ENCODE measurements at places on chromosomes 16 and 17.
A peak's percentile ranks its signal among the peaks of the same experiment; 100 is the strongest.

DNA sequence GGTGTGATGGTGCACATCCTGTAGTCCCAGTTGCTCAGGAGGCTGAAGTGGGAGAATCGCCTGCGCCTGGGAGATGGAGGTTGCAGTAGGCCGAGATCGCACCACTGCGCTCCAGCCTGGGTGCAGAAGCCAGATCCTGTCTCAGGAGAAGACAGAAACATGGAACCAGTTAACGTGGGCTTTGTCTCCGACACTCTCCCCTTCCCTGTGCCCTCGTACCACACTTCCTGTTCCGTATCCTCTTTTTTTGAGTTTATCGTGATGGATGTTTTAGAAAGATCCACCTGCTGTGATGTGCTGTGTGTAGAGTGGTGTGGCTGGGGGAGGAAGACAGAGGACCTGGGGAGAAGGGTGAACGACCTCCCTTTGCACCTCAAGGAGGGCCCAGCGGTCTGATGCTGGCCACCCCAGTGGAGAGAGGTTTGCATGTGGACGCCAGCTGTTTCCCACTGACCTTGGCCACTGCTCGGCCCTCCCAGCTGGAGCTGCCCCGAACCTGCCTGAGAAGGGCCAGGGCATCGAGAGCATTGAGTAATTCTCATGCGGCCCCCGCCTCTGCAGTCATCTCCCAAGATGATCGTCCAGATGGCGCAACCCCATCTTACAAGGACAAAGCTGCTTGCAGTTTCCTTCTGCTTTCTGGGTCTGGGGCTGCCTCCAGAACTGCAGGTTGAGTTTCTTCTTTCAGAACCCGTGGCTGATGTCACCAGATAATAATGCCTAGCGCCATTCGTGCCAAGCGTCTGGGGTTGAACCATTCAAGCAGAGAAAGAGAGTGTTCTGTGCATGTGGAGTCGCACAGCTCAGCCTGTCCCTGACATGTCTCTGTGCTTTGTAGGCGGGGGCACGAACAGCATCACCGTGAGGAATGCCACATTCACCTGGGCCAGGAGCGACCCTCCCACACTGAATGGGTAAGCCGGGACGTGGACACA, 126.3 kb downstream of the ABCC1 start:
- ATAC-seq = no peak

GRCh38 chr16:52741351-52741750, 194.4 kb upstream of the TOX3 start:
- ATAC-seq = no peak

DNA sequence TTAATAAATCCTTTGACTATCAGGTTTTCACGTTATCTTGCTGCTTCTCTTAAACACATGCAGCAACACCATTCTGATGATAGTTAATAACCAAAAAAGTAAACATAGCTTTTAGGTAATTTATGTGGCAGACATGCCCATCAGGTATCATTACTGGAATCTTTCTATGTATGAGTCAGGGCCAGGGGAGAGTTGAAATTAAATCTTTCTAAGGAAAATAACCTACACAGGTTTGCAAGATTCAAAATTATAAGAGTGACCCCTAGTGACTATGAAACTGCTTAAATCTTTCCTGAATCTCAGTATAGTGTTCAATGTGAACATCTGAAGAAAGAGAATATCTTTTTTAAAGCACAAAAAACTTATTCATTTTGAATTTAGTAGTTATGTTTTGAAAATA, 666.6 kb downstream of the CDH11 start:
- ATAC-seq = peak; percentile 88

DNA sequence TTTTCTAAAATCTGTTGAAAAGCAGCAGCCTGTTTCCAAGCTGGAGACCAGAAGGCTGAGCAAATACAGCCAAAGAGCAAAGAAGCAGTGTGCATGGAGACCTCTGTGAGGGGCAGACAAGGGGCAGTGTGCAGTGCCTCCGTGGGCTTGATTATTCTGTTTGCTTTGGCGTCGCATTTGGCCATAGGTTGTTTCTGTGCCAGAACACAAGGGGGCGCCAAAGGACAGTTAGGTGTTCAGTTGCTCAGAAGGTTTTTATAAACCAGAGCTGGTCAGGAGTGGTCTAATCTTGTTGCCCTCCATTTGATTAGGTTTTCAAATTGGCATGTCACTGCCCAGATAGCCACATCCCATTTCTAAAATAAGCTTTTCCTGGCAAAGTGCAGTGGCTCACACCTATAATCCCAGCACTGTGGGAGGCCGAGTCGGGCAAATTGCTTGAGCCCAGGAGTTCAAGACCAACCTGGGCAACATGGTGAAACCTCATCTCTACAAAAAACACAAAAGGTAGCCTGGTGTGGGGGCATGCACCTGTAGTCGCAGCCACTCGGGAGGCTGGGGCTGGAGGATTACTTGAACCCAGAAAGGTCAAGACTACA, 10.6 kb downstream of the MYH3 start:
- ATAC-seq = peak; percentile 97

DNA sequence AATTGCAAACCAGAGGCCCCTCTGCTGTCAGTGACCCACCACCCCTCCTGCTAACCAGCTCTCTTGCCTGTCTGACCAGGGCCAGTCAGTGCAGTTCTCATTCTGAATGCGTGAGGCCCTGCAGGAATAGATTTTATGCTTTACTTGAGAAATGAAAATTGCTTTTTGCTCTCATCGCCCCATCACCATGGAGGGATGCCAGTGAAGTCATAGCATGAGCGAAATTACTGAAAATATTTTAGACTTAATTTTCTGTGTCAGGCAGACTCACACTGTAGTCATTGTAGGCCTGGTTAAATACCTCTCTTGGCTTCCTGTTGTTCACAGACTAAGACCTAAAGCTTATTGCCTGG, 490.5 kb upstream of the CDH5 start:
- ATAC-seq = peak; percentile 82

GRCh38 chr17:36992701-36993100, 43.9 kb downstream of the AATF start:
- ATAC-seq = no peak

GRCh38 chr16:3094289-3095027, 4.6 kb downstream of the ZSCAN10 start:
- peak; percentile 46 for ATAC-seq

DNA sequence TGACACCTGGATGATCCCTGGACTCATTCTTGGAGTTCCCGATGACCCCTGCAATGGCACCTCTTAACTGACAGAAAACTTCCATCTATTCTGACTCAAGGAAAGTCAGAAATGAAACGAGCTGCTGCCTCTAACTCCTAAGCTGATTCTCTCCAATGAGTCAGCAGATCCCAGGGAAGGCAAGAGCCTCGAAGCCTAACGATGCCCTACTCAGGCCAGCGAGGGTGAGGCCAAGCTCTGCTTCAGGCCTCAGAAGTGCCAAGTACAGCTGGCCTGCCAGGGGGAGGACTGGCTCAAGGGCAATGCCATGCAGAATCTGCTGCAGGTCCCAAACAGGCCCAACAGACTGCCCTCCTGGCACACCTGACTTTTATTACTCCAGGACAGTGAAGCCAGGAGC, 36.3 kb downstream of the PLXDC1 start:
- ATAC-seq = peak; percentile 45

- peak; percentile 24 for ATAC-seq
These were observed 8.1 kb upstream of the KIFC3 start for GRCh38 chr16:57810197-57811031.

GRCh38 chr17:41258406-41258805, 3.2 kb downstream of the KRTAP9-9 start:
- no peak for ATAC-seq

DNA sequence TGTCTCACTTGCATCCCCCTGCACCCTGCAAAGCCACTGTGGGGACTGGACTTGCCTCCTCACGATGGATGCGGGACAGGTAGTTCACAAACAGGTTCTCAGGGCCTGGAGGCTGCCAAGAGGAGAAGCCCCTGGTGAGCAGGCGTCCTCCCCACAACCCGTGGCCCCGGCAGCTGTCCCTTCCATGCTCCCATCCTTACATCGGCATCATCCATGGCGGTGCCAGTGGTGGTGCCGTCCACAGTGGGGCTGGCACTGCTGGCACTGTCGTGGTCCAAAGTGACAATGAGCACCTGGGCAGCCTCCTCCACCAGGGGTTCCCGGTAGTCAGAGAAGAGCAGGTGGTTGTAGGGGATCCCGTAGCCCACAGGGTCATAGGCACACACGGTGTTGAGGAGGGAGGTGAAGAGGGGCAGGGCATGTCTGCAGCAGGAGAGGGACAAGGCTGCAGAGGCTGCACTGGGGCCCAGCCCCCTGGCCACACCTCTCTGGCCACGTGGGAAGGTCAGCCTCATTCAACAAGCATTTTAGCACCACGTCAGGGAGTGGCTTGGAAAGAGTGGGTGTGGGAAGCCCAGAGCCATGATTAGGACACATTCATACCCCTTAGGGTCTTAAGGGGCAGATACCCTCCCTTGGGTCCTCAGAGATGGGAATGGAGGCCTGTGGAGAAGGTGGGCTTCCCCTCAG, 12.6 kb downstream of the HID1 start:
- ATAC-seq = peak; percentile 2

DNA sequence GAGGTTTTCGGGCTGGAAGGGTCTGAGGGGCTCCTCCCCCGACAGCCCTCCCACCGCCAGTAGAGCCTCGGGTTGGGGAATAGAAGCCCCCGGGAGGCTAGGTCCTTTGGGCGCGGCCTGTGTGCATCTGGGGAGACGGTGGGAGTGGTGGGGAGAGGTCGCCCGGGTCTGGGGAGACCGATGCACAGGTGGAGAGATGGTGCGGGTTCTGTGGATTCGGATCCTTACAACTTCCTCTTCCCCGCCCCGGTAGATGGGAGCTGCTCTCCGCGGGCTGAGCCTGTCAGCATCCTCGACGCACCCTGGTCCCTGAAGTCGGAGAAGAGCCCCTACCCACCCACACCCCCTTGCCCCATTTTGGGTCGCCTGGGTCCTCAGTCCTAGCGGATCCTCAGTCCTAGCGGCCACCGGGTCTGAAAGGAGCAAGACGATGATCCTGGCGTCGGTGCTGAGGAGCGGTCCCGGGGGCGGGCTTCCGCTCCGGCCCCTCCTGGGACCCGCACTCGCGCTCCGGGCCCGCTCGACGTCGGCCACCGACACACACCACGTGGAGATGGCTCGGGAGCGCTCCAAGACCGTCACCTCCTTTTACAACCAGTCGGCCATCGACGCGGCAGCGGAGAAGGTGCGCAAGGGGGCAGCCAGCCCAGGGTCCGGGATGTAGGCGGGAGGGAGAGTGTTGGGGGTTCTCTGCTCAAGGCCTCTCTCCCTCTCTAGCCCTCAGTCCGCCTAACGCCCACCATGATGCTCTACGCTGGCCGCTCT, 790 bp downstream of the BCKDK start:
- peak; percentile 15 for ATAC-seq

- ATAC-seq = no peak
These were observed 16.4 kb downstream of the DHODH start for GRCh38 chr16:72024862-72025382.

GRCh38 chr17:74394275-74394950, 27.1 kb downstream of the GPR142 start:
- no peak for ATAC-seq

GRCh38 chr16:88764913-88765349, 20.1 kb downstream of the PIEZO1 start:
- ATAC-seq = no peak

- no peak for ATAC-seq
These were observed 8.2 kb upstream of the RSKR start for GRCh38 chr17:28622186-28622585.

DNA sequence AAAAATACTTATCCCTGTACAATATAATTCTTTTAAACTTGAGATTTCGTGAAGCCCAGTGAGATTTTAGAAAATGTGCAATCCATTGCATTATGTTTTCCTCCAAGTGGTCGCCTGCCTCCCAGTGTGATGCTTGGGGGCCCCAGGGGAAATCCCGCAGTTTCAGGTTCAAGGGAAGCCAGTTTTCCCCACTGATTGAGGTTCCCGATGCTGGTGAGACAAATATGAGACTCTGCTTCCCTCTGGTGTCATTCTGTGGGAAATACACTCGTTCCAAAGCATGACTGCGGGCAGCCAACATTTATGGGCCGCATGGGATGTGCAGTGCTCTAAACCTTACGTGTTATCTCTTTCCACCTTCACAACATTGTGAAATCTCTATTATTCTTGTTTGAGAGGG, 200.8 kb downstream of the PRKCB start:
- peak; percentile 94 for ATAC-seq

- ATAC-seq = no peak
These were observed 29.9 kb downstream of the AP1G1 start for GRCh38 chr16:71778780-71779179.

DNA sequence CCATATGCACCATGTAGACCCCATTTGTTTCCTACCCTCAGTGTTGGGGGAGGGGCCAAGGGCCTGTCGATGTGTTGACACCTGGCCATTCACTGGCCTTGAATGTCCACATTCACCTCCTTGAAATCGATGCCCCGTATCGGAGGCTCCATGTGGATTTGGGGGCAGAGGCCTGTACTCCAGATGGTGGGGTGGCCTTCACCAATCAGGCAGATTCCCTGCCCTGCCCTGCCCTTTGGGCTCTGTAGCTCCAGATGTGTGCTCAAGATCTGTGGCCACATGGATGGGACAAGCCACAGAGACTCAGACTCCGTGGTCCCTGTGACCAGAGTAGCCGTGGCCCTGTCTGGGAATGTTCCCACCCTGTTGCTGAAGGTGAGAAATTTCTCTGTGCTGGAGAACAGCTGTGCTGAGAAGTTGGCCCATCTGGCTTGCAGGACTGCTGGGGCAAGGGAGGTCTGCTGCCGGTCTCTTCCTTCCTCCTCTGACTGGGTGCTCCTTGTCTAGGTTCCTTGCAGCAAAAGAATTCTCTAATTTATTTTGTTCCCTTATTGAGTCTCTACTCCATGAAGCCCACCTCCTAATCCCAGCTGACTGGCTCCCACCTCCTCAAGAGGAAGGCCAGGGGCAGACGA, 221.3 kb downstream of the SEC14L1 start:
- ATAC-seq = no peak

DNA sequence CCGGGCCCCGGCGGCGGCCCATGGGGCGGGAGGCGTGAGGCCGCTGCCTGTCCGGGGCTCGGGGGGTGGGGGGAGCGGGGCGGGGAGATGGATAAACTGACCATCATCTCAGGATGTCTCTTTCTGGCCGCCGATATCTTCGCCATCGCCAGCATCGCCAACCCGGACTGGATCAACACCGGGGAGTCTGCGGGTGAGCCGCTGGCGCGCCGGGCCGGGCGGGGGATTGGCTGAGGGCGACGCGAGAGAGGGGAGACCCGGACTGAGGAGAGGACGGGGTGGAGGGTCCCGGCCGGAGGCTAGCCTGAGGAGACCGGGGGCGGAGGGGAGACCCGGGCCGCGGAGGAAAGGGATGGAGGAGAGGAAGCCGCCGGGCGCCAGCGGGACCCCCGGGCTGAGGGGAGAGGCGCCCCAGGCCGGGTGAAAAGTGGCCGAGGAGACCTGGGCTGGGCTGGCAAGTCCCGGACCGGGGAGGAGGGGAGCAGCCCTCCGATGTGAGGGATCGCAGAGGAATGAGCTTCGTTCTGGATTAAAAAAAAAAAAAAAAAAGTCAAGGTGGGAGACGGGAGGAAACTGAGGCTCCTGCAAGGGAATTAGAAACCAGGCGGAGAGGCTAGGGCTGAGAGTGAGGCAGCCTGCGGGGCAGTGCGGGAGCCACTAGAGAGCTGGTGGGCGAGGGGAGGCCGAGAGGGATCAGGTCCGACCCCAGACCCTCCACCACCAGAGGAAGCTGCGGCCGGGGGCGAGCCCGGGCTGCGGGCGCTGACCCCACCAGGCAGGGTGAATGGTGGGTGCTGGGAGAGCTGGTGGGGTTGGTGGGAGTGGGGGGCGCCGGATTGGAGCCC, 526 bp downstream of the MOSMO start:
- ATAC-seq = peak; percentile 30
